Femur (tissue), 1 donor: ENCODE measurements at places on chromosomes 3 and 15.
A peak's percentile ranks its signal among the peaks of the same experiment; 100 is the strongest.

- DNase-seq: no peak
Observed at GRCh38 chr3:114405202-114405990, 111.6 kb downstream of the TIGIT start.

DNA sequence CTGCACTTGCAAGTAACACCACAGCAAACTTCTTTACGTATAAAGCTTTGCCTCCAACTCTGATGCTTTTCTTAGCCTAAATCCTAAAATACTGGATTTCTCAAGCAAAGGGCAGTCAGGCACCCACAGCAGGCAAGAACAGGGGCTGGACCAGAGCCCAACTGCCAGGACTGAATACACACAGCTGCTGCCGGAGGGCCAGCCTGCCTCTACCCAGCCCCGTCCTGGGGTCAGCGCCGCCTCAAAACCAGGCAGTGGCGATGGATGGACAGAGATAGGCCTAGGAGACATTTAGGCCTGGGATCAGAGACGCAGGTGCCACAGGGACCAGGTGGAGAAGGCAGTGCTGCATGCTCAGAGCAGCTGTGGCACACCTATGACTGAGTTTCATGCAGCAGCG, 47.6 kb upstream of the SEC61A1 start:
- DNase-seq: no peak

GRCh38 chr3:171782617-171783016, 27.7 kb downstream of the PLD1 start:
- DNase-seq: no peak

GRCh38 chr3:33074217-33075067, 22.5 kb downstream of the GLB1 start:
- peak; percentile 51 for DNase-seq

DNA sequence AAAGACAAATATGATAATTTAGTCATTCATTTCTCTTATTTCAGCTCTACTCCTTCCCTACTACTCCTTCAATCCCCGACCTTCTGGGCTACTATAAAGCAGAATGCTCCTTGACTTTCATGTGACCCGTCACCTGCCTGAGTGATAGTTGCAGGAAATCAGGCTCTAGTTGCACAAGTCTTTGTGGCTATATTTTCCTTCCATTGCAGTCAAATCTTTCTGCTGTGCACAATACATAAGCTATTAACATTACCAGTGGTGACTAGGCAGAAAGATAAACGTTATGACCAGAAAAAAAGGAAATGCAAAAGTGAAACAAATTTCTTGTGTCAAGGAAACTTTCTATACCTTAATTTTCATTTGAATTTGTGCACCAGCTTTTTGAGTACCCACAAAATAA, 2.3 kb downstream of the SUCNR1 start:
- DNase-seq: no peak

DNA sequence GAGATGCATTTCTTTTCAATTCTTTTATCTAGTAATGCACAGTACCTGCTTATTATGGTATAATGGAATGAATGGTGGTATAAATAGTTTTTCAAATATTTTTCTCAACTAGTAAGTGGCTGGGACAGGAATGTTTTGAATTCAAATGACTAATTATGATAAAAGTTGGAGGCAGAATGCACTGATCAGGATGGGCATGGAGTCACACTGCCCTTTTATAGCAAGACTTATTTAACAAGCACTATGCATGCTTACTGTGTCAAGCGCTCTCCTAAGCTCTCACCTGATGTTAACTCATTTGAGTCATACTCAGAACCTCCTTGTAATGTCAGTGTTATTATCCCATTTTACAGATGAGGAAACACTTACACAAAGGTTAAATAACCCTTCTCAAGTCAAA, 221.8 kb downstream of the FEZF2 start:
- DNase-seq: no peak

- no peak for DNase-seq
Observed at GRCh38 chr15:77160562-77161478, 89.9 kb upstream of the TSPAN3 start.

- no peak for DNase-seq
Observed at GRCh38 chr3:148643389-148643840, 54.3 kb upstream of the AGTR1 start.

DNA sequence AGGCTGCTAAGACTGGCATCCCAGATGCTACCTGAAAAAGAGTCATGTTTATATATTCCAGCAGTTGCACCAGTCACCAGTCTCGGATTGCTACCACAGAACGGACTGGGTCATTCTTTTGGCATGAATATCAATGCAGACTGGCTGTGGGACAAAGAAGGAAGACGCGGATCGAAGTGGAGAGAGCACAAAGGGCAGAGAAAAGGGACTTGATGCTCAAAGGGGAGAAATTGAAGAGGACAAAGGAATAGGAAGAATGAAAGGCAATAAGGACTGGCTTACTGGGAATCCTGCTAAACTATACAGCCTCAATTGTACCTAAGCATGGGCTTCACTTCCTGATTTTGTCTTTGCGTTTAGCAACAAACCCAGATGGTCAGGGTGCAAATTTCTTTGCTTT, 15.3 kb upstream of the DIS3L start:
- DNase-seq: no peak

DNA sequence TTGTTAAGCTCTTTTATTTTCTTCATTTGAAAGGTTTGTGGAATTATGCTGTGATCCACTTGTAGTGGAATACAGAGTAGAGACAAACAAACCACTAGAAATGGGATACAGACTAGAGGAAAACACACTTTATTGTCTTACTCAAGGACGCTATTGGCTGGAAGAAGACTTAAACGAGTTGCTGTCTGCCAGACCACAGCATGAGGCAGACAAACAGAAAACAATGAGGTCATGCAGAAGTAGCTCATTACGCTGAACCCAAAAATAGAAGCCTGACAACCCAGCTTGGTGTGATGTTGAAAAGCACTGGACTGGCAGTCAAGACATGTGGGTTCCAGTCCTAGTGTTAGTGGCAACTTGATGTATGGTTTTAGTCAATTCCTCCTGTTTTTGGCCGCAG, 62.4 kb upstream of the P3H2 start:
- DNase-seq: peak; percentile 44

- DNase-seq: no peak
Observed at GRCh38 chr3:155001289-155002010, 78.7 kb upstream of the MME start.

DNA sequence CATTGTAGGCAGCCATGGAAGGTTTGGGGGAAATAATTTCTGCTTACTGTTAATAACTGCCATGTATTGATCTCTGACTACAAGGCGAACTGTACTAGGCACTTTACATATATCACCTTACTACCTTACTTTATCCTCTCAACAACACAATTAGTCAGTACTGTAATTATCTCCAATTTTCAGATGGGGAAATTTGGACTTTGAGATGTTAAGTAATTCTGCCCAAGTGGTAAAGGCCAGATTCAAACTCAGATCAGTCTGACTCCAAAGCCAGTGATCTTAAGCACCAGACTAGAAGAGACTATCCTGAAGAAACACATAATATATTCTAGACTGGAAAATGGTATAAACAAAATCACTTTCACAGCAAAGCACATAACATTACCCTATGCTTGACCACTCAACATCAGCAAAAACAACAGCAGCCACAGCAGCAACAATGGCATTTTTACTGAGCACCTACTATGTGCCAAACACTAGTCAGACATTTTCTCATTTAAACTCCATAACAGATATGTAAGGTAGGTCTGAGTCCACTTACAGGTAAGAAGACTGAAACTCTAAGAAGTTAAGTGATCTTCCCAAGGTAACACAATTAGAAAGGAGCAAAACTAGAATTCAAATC, 13.1 kb downstream of the MTHFS start:
- no peak for DNase-seq

DNA sequence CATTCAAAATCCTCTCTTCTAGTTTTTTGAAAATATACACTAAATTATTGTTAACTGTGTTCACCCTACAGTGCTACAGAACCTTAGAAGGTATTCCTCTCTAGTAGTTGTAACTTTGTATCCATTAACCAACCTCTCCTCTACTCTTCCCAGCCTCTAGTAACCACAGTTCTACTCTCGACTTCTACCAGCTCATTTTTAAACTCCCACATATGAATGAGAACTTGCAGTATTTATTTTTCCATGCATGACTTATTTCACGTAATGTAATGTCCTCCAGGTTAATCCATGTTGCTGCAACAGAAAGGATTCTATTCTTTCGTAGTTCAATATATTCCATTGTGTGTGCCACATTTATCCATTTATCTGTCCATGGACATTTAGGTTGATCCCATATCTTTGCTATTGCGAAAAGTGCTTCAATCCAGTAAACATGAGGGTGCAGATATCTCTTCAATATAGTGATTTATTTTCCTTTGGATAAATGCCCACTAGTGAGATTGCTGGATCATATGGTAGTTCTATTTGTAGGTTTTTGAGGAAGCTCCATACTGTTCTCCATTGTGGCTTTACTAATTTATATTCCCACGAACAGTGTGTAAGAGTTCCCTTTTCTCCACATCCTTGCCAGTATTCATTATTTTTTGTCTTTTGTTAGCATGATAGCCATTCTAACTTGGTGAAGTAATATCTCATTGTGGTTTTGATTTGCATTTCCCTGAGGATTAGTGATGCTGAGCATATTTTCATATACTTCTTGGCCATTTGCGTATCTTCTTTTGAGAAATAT, 113.7 kb upstream of the SMAD3 start:
- no peak for DNase-seq

GRCh38 chr3:193962986-193963685, 172.8 kb upstream of the HES1 start:
- DNase-seq: no peak

- DNase-seq: no peak
Observed at GRCh38 chr3:23867400-23867799, 49.4 kb downstream of the NKIRAS1 start.

- no peak for DNase-seq
Observed at GRCh38 chr3:128351546-128351945, 115.1 kb downstream of the DNAJB8 start.

DNA sequence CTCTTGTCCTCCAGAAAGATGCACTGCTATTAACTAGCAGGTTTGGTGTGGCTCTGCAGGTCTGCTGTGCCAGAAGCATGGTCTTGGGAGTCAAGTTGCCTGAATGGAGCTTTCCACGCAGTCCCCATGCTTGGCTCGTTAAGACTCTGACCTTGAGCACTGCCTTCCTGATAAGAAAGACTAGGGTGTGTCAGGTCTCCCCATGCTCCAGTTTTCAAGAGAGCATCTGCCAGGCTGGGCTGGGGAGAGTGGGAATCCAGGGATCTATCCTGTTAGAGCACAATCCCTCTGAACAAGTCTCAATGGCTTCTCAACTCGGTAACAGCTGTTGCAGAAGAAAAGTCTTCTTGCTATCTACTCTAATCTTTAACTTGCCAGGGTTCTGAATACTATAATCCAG, 98.2 kb downstream of the TJP1 start:
- DNase-seq: no peak

DNA sequence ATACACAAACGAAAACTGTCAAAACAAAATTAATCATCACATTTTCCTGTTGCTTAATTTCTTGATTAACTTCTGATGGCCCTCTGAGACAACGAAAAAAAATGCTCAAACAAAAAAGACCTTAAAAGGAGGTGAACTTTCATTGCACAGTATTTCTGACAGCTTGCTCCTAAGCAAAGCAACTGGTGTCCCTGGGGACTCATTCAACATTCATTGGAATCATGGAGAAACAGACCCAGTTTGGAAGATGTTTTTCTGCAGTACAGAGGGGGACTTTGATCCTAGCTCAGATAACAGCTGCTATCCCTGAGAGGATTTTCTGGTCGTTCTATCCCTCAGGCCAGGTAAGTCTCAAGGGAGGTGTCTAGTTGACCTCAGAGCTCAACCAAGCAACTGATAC, 378.7 kb upstream of the ATP11B start:
- no peak for DNase-seq

GRCh38 chr3:43707998-43708397, 17.3 kb downstream of the ABHD5 start:
- DNase-seq: no peak

DNA sequence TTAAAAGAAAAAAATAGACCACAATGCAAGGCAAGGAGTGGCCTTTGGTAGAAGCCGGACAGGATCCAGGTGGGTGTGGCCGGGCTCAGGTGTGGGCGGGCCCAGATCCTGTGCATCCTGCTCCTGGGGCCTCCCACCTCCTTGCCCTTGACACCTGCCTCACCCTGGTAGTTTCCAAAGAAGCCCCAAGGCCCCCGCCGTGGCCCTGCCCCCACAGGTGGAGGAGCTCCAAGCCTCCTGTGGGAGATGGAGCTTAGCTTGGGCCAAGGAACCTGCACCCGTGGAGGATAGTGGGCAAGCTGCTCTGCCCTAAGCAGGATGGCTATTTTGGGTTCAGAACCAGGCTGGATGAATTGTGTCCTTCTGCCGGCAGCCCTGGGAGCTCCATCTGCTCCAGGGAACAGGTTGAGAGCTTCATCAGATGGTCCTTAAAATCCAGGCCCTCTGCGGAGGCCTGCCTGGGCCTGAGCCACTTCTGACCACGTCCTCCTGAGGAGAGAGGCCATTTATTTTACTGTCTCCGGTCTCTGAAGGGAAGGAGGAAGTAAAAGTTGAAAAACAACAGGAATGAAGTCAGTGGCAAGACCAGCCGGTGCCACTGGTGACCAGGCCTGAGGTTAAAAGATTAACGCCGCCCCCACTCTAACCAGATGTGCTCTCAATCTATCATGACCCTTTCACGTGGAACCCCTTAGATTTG, 53.9 kb upstream of the KLF13 start:
- DNase-seq: no peak

DNA sequence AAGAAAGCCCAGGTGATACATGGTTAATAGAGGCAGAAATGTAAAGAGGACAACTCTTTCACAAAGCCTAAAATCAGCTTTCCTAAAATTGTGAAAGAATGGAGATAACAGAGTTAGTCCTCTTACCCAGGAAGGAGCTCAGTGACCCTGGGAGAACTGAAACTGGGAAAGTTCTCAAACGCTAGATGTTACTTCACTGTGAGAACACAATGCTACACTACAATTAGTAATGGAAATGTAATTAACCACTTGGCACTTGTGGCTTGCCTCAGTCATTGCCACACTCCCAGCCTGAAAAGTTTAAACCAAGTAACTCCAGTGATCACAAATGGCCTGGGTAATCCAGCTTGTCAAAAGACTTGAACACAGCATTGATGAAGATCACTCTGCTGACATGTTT, 102.7 kb upstream of the FGF7 start:
- no peak for DNase-seq

DNA sequence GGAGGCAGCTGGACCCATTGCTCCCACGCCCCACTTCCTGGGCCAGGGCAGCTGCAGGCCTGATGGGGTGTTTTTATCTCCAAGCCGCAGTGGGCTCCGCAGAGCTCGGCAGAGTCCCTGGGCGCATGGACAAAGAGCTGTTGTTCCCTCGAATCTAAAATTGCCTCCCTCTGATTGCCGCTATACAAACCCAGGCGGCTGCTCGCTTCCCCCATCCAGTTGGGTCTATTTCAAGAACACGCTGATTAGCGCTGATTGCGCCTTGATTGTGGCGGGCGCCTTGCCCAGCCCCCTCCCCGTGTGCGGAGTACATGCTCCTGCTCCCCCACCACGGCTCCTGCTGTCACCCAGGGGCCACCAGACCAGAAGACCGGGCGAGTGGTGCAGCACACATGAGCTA, 43.4 kb upstream of the SLC6A1 start:
- DNase-seq: no peak
